Right cardiac atrium (tissue), 5 donors: ENCODE measurements at places on chromosomes 4 and X. TPM values are rescaled to one million over a fixed set of nuclear protein-coding genes. Genes with fewer than 3 reads are reported as not detected.

GRCh38 chr4:152525878-152526277, 10.0 kb downstream of the FBXW7 start:
- DNase-seq: no peak

- DNase-seq: peak; percentile 76
Observed at GRCh38 chrX:130082244-130083106, 27.8 kb downstream of the ELF4 start.

DNA sequence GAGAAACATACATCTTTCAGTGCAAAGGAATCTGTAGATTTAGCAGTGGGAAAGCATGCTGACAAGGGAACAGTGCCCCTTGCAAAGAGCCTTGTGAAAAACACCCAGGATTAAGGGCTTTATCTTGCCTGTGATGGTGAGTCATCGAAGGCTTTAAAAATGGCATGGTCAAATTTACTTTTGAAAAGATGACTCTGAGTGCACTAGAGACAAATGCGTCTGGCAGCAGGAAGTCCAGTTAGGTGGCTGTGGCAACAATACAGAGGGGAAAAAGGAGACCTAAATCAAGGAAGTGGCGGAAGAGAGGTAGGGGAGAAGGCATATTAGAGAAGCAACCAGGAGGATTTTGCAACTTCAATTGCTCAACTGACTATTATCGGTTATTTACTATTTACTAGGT, 472.6 kb upstream of the CPEB2 start:
- no peak for DNase-seq

DNA sequence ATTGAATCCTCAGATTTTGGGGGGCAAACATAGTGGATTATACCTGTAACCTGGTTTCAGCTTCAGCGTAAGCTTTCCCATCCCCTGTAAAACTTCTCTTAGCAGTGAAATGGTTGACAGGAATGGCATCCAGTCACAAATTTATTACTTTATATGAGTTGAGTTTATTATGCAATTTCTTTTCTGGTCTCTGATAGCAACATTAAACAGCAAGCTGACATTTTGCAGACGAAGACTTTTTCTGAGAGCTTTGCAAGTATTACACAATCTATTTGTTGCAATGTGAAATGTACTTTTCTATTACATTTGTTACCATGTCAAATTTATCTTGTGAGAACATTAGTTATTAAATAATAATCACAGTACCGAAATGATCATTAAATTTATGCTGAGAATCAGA, 60.6 kb downstream of the GSPT2 start:
- no peak for DNase-seq

- no peak for DNase-seq
Observed at GRCh38 chr4:147782087-147782781, 50.3 kb downstream of the ARHGAP10 start.

DNA sequence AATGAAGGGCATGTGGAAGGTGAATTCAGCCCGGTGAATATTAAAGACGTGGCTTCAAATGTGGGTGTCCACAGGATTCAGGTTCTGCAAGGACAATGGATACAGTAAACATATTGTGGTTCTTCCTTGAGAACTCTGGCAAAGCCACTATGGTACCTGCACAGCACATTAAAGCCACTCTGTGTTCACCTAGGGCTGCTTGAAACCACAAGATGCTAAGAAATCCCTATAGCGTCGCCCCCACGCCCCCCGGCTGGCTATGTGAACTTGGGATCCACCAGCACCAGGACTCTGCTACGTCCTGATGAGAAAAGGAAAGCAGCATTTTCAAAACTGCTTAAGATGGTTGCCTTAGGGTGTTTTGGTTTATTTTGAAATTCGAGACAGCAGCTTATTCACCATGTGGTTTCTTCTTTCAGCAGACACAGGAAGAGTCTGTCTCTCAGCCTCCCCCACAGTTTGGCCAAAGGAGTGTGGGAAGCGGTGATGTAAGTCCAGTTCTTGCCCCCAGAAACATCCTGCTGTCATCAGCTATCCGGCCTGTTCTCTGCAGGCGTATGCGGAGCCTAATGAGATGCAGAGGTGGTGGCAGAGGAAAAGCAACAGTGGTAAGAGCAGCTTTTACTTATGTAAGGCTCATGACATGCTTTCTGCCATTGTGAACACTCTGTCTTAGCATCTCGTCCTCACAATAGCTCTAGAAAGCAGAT, 111.5 kb downstream of the AFAP1 start:
- DNase-seq: peak; percentile 88

DNA sequence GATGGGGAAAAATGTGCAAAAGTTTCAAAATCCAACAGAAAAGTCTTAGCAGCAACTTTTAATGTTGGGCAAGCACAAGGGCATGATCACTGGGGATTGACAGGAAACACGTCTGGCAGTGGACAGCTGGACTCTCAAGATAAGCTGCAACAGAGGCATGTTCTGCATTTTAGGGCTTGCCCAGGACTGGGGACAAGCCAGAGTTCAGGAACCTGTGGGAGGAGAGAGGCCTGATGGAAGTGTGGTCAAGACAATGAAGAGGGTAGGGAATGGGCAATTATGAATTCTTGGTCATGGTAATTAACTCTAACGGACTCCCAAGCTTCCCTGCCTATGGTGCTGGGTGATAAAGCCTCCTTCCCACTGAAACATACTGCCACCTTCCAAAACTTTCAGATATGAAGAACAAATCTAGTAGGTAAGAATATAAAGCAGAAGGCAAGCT, 48.4 kb downstream of the ANXA3 start:
- no peak for DNase-seq

GRCh38 chr4:19455850-19456602, 795.7 kb upstream of the SLIT2 start:
- DNase-seq: no peak

DNA sequence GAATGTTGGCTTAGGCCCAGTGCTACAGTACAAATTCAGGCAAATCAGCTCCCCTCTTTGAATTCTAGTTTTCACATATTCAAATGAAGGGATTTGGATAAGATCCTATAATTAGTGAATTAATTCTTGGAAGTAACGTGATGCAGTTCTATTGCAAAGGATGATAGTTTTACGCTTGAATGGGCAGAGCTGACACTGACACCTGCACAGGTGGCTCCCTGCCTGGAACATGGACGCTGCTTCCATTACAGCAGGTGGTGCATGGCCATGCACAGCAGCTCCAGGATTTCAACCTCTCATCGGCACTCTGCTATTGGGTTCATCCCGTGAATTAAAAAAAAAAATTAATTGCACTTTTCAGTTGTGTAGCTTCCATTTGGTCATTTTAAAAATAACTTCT, 28.4 kb upstream of the RPS6KA6 start:
- no peak for DNase-seq

GRCh38 chrX:356385-357034, 30.2 kb downstream of the PPP2R3B start:
- DNase-seq: no peak

GRCh38 chr4:56908206-56909085, 746 bp downstream of the REST start:
- DNase-seq: peak; percentile 87

GRCh38 chr4:85869181-85869580, 394.2 kb downstream of the ARHGAP24 start:
- no peak for DNase-seq

- DNase-seq: no peak
Observed at GRCh38 chr4:117421706-117422105, 336.3 kb upstream of the TRAM1L1 start.

DNA sequence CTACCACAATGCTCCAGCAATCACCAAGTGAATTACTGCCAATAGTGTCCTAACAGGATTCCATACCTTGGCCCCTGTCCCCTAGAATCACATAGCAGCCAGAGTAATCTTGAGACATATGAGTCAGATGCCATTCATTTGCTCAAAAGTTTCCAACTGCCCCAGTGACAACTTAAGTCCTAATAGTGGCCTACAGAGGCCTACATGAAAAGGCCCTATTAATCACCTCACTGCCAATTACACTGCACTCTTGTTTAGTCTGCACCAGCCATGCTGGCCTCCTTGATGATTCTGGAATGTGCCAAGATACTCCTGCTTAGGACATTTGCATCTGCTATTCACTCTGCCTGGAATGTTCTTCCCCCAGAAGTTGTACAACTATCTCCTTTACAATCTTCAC, 130.7 kb downstream of the NR3C2 start:
- DNase-seq: no peak

GRCh38 chr4:169988252-169988651, 37.9 kb downstream of the MFAP3L start:
- DNase-seq: no peak

The SRD5A3 gene
- total RNA-seq: 9.5 TPM

The UGT2B10 gene
- not detected for total RNA-seq

The RIBC1 gene
- total RNA-seq: 0.94 TPM

The TRO gene
- 13.6 TPM for total RNA-seq

The ATP6AP2 gene
- 61.7 TPM for total RNA-seq

The GPRIN3 gene
- 10.3 TPM for total RNA-seq

The ASMT gene
- not detected for total RNA-seq

The SRPX gene
- 146 TPM for total RNA-seq

The SHROOM3 gene
- 10.9 TPM for total RNA-seq

The GRSF1 gene
- 78.9 TPM for total RNA-seq

The ATP2B3 gene
- total RNA-seq: not detected

The DOCK11 gene
- total RNA-seq: 8.5 TPM
